ENCODE measurements at places on chromosomes 6 and 20.

- DNase-seq, result no peak
These were observed 1.4 kb upstream of the SSR1 start for GRCh38 chr6:7314414-7314813.

DNA sequence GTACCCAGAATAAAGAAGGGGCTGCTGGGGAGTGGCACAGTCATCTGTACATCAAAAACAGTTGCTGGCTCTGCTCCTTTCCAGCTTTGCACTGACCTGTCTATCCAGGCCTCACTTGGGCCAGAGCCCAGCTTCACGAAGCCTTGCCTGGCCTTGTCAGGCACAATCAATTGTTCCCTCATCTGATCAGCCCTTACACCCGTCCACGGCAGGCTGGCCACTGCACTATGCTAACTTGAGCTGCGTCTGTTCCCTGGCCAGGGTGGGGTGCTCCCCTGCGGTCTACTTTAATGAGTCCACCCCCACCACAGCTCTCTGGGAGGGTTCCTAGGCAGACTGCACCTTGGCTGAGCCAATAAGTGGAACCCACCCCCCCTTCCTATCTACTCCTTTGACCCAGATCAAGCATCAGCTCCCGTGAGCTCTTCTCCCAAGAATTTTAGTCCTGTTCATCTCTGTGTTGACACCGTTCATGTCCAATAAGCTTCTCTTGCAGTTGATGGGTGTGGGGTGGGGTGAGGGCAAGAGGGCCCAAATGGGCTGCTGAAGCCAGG lies 74.3 kb upstream of the MLN start:
- DNase-seq, result no peak

DNA sequence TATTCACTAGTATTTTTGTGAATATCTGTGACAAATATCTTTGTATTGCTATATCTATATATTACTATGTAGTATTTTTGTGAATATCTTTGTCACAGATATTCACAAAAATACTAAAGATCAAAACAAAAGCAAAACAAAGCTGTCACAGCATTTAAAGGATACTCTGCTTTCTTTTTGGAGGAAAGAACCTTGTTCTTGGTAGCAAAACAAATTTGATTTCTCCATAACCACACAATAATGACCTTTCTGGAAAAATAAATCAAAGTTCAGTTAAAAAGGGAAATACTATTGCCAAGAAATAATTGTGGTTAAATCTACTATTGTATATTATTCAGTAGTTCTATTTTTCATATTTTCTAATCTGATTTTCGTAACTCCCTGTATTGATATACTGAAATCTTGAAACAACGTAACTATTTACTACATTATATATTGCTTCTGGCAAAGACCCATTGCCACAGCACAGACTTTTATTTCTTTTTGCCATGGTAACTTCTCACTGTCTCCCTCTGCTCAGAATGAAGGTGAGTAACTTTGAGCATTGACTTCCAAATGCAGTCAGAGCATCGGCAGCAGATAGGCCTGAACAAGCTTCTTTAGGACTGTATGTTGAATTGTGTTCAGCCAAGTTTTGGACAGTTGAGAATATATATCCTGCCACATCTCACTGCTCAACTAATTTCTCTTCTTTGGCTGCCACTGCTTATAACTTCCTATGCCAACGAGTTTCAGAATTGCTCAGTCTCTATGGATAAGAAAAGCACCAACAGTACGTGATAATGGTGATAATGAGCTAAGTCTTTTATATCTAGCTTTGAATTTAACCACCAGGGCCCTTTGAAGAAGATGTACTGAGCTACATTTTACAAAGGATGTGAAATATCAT lies 1097.2 kb upstream of the GJE1 start:
- DNase-seq, result no peak

DNA sequence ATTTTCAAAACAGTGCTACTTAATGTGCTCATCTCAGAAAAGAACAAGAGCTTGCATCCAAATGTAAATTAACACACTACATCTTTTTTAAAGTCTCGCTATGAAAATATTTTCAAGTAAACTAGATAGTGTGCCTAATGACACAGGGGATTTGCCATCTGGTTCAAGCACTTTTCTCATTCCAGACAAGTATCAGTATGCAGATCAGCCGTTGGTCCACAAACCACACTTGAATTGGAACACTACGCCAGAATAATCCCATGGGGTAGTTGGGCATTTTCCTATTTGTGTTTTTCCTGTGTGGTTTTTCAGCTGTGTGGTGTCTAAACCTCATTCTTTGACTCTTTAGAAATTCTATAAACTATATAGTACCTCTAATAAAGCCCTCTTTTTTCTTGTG lies 256.2 kb downstream of the EPHA7 start:
- DNase-seq, result no peak

- DNase-seq, result no peak
These were observed 202.8 kb downstream of the BTBD9 start for GRCh38 chr6:38436726-38437465.

Measured in CD4-positive, alpha-beta memory T cell (primary cell).